ENCODE measurements at places on chromosomes 6 and 20.
A peak's percentile ranks its signal among the peaks of the same experiment; 100 is the strongest.

DNA sequence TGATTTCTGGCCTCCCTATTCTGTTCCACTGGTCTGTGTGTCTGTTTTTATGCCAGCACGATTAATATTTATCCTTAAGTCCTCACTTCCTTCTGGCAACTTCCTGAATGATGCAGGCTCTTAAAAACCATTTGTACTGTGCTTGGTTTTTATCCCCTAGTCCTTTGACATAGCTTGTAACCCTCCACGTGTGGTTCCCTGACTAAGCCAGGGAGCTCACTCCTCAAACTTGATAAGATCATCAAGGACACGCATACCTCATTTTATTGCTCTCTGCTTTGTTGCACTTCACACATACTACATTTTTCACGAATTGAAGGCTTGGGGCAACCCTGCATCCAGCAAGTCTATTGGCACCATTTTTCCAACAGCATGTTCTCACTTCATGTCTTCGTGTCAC lies 166.4 kb upstream of the UST start:
- no peak for DNase-seq

DNA sequence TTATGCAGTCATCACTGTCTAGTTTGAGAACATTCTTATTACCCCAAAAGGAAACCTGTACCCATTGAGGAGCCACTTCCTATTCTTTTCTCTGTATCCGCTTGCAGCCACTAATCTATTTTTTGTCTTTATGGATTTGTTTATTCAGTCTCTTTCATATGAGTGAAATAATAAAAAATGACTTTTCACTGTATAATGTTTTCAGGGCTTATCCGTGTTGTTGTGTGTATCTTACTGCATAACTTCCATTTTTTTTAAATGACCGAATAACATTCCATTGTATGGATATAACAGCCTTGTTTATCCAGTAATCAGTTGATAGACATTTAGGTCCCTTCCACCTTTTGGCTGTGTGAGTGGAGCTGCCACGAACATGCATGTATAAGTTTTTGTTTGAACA lies 86.6 kb downstream of the ZFAND3 start:
- DNase-seq: no peak

DNA sequence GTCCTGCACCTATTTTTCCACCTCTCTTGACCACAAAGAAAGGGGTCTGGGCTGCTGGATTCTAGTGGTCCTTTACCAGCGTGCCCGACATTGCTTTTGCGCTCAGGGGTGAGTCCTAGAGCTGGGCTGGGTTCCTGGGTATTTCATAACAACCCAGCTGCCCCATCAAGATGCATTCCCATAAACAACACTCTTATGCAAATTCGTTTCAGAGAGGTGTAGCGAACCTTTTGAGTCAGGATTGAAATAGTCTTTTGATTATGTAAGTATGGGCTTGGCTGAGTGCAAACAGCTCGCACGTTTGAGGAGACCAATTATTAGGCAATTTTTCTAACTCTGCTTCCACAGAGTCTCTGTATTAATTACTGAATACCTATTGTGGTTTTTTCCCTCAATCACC lies 13.7 kb downstream of the ACOT13 start:
- no peak for DNase-seq

- no peak for DNase-seq
Observed at GRCh38 chr6:41222045-41222444, 6.1 kb upstream of the TREML4 start.

- peak; percentile 61 for DNase-seq
Observed at GRCh38 chr6:165178056-165178455, 131.3 kb downstream of the C6orf118 start.

DNA sequence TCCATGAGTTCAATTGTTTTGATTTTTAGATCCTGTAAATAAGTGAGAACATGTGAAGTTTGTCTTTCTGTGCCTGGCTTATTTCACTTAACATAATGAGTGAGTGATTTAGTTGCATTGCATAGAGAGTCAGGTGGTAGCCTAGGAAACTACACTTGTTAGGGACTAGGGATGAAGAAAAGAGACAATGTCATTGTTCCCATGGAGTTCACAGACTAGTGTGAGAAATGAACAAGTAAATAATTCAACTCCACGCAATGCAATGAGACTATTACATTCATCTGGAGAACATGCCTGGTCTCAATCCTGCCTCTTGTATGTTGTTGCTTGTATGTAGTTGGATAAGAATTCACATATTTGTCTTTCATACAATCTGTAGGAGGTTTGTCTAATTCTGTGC lies 76.3 kb upstream of the B3GAT2 start:
- DNase-seq: no peak

DNA sequence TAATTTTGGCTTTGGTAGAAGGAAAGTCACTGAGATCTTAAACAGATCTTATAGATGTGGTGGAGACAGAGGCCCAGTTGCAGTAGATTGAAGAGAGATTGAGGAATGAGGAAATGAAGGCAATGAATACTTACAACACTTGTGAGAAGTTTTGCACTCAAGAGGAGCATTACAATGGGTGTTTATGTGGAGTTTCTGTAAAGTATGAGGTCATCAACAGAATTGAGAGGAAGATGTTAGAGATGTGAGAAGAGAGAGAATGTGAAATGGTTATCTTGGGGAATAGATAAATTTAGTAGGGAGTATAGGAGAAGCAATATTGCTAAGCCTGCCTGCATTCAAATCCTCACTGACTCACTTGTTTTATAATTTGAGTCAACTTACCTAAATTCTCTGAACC lies 83.4 kb downstream of the GFRAL start:
- DNase-seq: no peak

DNA sequence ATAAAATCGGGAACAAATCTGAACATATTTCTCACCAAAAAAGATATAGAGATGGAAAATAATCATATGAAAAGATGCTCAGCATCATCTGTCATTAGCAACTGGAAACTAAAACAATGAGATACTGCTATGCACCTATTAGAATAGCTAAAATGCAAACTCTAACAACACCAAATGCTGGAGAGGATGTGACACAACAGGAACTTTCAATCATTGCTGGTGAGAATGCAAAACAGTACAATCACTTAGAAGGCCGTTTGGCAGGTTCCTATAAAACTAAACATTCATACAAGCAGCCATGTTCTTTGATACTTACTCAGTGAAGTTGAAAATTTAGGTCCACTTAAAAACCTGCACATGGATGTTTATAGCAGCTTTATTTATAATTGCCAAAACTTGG lies 67.0 kb downstream of the FAM50B start:
- peak; percentile 28 for DNase-seq

- peak; percentile 22 for DNase-seq
Observed at GRCh38 chr6:62283796-62284411, 2.1 kb downstream of the KHDRBS2 start.

- no peak for DNase-seq
Observed at GRCh38 chr6:28729501-28730402, 194.0 kb downstream of the TRIM27 start.

DNA sequence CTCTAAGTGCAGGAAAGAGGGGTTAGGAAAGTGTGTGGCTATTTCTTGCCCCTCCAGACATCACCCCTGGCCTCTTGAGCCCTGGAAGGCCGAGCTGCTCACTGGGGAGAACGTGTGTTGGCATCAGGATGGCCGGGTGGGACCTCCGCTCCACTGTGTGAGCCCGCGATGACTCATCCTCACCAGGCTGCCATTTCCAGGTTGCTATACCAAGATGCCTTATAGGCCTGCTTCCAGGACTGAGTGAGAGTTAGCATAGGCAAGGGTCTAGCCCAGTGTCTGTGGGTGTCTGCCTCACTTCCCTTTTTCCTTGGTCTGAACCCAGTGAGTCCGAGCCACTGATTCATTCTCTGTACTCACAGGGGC lies 105.0 kb downstream of the MRPL14 start:
- DNase-seq: peak; percentile 55

DNA sequence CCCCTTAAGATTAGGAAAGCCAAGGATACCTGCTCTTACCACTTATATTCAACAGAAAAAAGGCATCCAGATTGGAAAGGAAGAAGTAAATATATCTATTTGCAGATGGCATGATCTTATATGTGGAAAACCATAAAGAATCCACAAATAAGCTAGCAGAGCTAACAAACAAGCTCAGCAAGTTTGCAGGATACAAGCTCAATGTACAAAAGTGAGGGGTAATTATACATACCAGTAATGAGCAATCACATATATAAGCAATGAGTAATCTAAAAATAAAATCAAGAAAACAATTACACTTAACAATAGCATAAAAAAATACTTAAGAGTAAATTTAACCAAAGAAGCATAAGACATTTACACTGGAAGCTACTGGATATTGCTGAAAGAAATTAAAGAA lies 31.6 kb upstream of the HMGN3 start:
- no peak for DNase-seq

GRCh38 chr20:4508773-4509172 lies 212.9 kb upstream of the PRND start:
- DNase-seq: no peak

DNA sequence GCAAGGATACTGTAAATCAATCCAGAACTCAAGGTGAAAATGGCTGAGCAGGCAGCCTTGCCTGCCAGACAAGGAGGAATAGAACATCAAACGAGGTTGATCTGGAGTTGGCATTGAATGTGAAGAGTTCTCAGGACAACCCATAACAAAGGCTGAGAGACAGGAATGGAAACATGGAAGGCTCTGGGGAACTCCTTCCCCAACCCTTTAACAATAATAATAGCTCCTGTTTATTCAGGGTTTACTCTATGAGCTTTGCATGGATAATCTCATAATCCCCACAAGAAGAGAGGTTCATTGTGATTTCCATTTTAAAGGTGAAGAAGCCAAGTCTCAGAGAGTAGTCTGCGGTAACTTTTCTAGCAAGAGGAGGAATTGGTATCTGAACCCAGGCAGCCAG lies 151.7 kb downstream of the SOD2 start:
- no peak for DNase-seq

- no peak for DNase-seq
Observed at GRCh38 chr6:54299542-54300269, 8.5 kb upstream of the TINAG start.

DNA sequence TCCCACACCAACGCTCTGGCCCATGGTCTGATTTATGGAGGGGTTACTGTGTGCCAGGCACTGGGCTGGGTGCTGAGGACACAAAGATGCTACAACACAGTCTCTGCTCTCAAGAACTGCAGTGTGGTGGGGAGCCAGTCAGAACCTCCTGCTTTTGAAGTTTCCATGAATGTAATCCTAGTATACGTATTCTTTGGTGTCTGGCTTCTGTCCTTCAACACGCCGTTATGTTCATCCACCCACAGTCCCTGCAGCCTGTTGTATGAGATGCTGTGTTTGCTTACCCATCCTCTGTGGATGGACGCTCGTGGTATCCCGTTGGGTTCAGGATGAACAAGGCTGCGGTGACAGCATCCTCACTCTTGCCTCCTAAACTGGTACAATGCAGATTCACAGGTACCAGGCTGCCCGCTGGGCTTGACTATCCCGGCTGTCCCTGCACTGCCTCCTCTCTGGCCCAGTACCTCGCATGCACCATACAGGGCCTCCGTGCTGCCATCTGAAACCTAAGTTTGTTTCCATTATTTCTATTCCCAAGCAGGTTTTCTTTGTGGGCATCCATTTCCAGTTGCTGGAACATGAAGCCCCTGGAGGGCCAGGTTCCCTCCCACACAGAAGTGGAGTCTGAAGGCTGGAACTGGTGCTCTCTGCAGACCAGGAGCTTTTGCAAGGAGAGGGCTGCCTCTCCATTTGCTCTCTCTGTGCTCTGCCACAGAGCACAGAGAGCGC lies 364.5 kb downstream of the ZFAND3 start:
- DNase-seq: no peak

- no peak for DNase-seq
Observed at GRCh38 chr6:128259730-128260685, 260.4 kb downstream of the PTPRK start.

DNA sequence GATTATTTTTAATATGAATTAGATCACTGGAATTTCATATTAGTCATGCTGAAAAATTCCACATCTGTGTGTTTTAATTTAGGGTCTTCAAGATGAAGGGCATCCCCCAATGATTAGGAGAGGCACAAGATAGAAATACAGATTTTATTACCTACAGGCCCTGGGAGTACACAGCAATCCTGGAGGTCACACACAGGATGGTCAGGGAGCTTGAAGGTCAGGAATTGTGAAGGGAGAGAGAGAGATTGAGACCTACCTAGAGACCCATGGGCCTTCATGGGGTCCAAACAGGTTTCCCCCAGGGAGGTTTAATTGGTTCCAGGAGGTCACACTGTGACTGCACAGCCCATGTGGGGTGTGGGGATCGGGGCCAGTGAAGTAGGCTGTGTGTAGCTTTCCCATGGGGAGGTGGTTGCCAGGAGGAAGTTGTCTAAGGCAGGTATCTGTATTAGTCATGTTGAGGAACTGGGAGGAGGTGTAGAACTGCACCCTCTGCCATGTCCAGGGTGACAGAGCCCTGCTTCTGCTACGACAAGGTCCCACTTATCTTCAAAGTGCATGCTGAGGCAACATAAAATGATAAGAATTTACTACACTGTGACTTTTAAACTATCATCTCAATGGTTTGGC lies 18.3 kb downstream of the SNX9 start:
- no peak for DNase-seq

GRCh38 chr6:142222022-142222421 lies 75.0 kb downstream of the VTA1 start:
- DNase-seq: no peak

DNA sequence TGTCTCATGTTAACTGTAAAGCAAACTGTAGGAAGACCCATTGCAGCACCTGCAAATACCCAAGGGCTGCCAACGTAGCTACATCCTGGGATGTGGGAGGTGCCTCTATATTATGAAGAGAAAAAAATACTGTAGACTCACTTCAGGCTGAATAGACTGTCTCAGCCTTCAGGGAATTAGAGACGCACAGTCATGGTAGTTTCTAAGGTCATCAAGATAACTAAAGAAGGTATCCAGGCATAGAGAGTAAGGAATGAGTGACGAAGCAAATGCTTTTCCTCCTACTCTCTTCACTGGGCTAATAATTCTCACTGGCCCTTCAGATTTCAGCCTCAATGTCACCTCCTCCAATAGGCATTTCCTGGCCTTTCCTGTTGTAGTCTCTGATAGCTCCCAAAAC lies 121.6 kb upstream of the ECI2 start:
- DNase-seq: no peak

DNA sequence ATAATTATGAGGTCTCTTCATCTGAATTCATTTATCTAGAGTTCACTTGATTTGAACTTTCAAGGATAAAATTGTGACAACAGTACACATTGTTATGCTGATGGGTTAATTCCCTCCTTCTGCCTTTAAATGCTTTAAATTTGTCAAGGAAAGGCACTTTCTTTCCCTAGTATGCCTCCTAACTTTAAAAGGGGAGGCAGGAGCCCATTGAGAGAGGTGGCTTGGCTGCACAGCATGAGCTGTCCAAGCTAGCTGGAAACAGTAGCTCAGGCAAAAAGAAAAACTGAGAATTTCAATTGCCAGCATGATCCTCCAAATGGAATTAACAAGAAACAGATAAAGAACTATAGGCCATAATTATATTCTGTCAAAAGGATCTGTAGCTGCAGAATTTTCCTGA lies 243.3 kb upstream of the GRIK2 start:
- no peak for DNase-seq

GRCh38 chr6:170371080-170371479 lies 64.5 kb downstream of the FAM120B start:
- DNase-seq: peak; percentile 9
